ENCODE measurements at places on chromosomes 4 and X.

GRCh38 chrX:153669174-153669890, 4.3 kb downstream of the PNCK start:
- no peaks in the 10 kb centered on the region for H3K36me3 ChIP-seq
- H3K4me1 ChIP-seq, result no peaks in the 10 kb centered on the region
- no peak overlapping the region for H3K4me3 ChIP-seq
- peak; percentile 60 for DNase-seq
- H3K27me3 ChIP-seq, result no peaks in the 10 kb centered on the region

DNA sequence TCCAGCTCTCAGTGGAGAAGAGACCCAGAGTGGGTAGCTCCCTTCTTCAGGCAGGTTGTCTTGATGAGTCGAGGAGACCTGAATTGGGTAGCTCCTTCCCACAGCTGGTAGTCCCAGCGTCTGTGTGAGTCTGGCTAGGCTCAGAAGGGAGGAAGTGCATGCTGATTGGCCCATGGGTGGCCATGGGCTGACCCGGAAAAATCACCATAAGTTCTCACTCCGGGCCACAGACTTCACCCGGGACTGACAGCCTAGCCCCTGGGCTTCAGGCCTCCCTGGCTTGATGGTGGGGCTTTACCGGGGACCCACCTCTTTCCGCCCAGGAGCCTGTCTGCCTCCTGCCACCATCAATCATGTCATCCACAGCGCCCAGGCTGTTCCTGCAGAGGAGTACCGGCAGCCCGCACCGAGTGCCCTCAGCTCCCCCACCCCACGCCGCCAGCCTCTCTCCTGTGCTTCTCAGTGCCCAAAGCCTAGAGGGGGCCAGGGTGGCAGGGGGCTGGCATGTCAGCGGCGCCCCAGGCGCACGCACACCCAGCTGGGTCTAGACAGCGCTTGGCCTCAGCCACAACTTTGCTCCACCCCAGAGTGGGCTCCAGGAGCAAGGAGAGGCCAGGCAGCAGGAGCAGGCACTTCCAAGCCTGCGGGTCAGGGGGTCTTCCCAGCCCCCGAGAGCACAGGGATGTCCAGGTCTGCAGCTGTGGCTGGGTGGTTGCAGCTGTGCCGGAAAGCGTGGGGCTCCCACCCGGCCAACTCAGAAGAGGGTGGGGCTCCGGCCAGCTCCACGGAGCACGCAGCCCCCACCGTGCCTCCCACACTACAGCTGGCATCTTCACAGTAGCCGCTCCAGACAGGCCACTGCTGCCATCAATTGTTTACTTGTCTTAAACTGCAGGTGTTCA, 16.1 kb upstream of the SAT1 start:
- no peaks in the 10 kb centered on the region for H3K36me3 ChIP-seq
- no peak overlapping the region for H3K27ac ChIP-seq
- DNase-seq, result no peak
- no peaks in the 10 kb centered on the region for H3K27me3 ChIP-seq
- H3K4me1 ChIP-seq, result no peaks in the 10 kb centered on the region

- no peaks in the 10 kb centered on the region for H3K36me3 ChIP-seq
- peak; percentile 54 for DNase-seq
- H3K4me3 ChIP-seq, result peak overlapping the region; percentile 83
- H3K27ac ChIP-seq, result no peak overlapping the region
- H3K4me1 ChIP-seq, result no peaks in the 10 kb centered on the region
- no peaks in the 10 kb centered on the region for H3K27me3 ChIP-seq
Measured at GRCh38 chr4:141132709-141133145, 542 bp downstream of the RNF150 start.

DNA sequence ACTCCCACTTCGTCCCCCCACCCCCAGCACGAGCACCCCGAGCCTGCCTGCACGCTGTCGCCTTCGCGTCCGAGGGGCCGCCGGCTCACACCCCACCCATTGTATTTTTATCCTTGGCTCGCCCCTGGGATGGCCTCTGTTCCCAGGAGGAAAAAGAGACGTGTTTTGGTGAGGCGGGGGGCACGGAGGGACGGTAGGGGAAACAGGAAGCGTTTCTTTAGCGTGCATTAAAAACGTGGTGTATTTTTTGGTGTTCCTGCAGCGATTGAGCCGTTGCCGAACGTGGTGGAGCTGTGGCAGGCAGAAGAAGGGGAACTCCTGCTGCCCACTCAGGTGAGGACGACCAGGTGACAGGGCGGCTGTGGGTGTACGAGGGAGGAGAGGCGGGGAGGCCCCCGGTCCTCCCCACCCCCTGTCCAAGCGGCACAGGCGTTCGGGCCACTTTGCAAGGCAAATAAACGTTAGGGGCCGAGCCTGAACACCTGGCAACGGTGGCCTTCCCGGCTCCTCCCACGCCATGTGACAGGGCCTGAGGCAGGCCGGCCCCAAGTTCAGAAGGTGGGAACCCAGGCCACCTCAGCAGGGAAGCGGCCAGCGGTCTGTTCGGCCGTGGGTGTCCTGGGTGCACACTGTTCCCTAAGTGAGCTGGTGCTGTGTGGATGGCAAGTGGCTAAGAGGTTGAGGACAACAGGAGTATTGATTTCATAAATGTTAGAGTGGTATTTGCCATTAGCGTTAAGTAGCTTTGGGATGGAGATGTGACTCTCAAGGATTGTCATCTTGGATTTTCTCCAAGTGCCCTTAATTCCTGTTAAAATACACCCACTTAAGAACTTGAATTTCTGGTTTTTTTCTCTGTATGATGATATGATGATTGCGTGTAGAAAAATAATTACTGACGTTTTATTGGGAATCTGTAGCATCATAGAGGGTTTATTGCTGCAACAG, 1.1 kb downstream of the TMEM131L start:
- DNase-seq, result peak; percentile 71
- H3K4me1 ChIP-seq, result peaks cover 4% of the 10 kb centered on the region
- H3K36me3 ChIP-seq, result no peaks in the 10 kb centered on the region
- H3K27ac ChIP-seq, result no peak overlapping the region

- DNase-seq, result peak; percentile 41
- H3K4me3 ChIP-seq, result no peak overlapping the region
- no peaks in the 10 kb centered on the region for H3K4me1 ChIP-seq
- no peaks in the 10 kb centered on the region for H3K27me3 ChIP-seq
- H3K27ac ChIP-seq, result no peak overlapping the region
Measured at GRCh38 chr4:24160358-24160757, 270.5 kb upstream of the PPARGC1A start.

All from mesendoderm (in vitro differentiated cells).